ENCODE measurements at places on chromosomes 4 and X.

- no peak for DNase-seq
Measured at GRCh38 chrX:39955625-39956024, 142.1 kb downstream of the BCOR start.

DNA sequence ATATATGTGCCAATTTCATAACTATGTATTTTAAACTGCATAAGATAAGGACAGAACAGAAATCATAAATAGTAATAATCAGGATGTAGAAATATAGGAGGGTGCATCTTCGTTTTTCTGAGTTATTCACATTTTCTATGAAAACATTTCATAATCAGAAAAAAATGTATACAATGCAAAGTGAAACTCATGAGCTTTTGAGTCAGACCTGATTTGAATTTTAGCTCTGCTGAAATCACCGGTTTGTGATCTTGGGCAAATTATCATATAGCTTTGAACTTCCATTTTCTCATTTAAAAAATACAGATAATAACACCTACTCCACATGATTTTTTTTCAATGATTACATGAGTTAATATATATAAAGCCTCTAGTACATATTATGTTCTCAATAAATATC is 106.9 kb downstream of the KDR start:
- DNase-seq = no peak

GRCh38 chr4:3440011-3440410 is 1.8 kb upstream of the HGFAC start:
- no peak for DNase-seq

- no peak for DNase-seq
Measured at GRCh38 chr4:23877758-23878229, 12.1 kb downstream of the PPARGC1A start.

Data from G401 (cell line).